Uterus (tissue), 4 donors: ENCODE measurements at places on chromosomes 2 and 18. TPM values are rescaled to one million over a fixed set of nuclear protein-coding genes. Genes with fewer than 3 reads are reported as not detected.

- no peaks in the 10 kb centered on the region for H3K27me3 ChIP-seq
- no peaks in the 10 kb centered on the region for H3K36me3 ChIP-seq
- H3K27ac ChIP-seq: no peak overlapping the region
- DNase-seq: no peak
Measured at GRCh38 chr2:203690441-203691047, 15.9 kb upstream of the CD28 start.

GRCh38 chr2:32711908-32712501 lies 84.2 kb downstream of the TTC27 start:
- no peak for DNase-seq
- H3K27ac ChIP-seq: peak overlapping the region; percentile 20
- no peak overlapping the region for H3K4me3 ChIP-seq
- H3K4me1 ChIP-seq: peaks cover 7% of the 10 kb centered on the region

DNA sequence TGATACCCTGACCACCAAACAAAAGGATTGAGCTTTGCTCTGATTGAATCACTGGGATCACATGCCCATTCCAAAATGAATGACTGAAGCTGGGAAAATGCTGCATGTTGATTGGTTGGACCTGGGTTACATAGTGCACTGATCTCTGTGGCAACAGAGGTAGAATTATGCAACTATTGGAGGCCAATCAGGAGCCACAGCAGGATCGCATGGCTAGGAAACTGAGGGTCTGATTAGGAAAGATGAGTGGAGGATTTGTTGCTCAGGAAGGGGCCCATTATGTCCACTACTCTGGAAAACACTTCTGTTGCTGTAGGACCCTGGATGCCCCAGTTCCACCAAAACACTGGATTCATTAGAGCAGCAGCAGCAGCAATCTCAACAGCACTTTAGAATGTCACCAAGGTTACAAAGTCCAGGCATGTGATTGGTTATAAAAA lies 25.9 kb upstream of the SGPP2 start:
- no peak overlapping the region for H3K27ac ChIP-seq
- H3K36me3 ChIP-seq: no peaks in the 10 kb centered on the region
- no peaks in the 10 kb centered on the region for H3K4me1 ChIP-seq
- no peak for DNase-seq
- H3K4me3 ChIP-seq: no peak overlapping the region
- H3K27me3 ChIP-seq: no peaks in the 10 kb centered on the region

- no peak for DNase-seq
- H3K27me3 ChIP-seq: no peaks in the 10 kb centered on the region
- no peaks in the 10 kb centered on the region for H3K36me3 ChIP-seq
- no peak overlapping the region for H3K27ac ChIP-seq
- H3K4me1 ChIP-seq: no peaks in the 10 kb centered on the region
Measured at GRCh38 chr2:21837168-21837960, 713.6 kb downstream of the TDRD15 start.

The LYG1 gene
- total RNA-seq: 3.0 TPM

GRCh38 chr2:74009577-74009976 lies 24.9 kb downstream of the TET3 start:
- H3K27me3 ChIP-seq: no peaks in the 10 kb centered on the region
- no peak for DNase-seq
- no peaks in the 10 kb centered on the region for H3K4me1 ChIP-seq
- H3K36me3 ChIP-seq: no peaks in the 10 kb centered on the region

The ASB18 gene
- total RNA-seq: not detected

The ADRA2B gene
- not detected for total RNA-seq
